ENCODE measurements at places on chromosomes 4 and X. TPM values are rescaled to one million over a fixed set of nuclear protein-coding genes. Genes with fewer than 3 reads are reported as not detected.

CENPI gene
- 13.5 TPM for total RNA-seq

- no peaks in the 10 kb centered on the region for H3K27me3 ChIP-seq
- DNase-seq: no peak
- no peaks in the 10 kb centered on the region for H3K4me1 ChIP-seq
- H3K27ac ChIP-seq: no peak overlapping the region
- H3K4me3 ChIP-seq: no peak overlapping the region
- no peaks in the 10 kb centered on the region for H3K36me3 ChIP-seq
These were observed 261.2 kb upstream of the ANKRD50 start for GRCh38 chr4:124973716-124974115.

DNA sequence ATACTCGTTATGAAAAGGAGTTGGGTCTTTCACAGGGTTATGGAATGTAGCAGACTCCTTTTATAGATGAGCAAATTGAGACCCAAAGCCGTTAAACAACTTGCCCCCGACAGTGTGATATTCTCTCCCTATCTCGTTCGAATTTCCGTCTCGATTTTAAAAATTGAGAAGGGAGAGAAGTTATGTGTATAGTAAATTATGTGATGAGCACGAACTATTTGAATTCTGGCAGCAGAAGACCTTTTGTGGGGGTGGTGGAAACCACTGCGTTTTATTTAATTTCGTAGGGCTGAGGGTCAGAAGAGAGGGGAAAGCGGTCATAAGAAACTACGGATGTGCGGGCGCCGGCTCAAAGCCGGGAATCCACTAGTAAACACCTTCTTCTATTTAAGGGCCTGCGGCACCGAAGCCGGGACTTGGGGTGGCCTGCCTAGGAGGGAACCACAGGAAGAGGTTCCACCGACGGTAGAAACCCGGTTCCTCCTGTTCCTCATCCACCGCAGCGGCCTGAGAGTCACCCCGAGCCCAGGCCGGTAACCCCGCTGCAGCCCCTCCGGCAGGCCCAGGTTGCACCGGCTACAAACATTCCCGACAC is 1.5 kb upstream of the DDX3X start:
- H3K27me3 ChIP-seq: no peaks in the 10 kb centered on the region
- peak overlapping the region; percentile 90 for H3K4me3 ChIP-seq

GRCh38 chr4:174135530-174135929 is 147.9 kb downstream of the FBXO8 start:
- no peaks in the 10 kb centered on the region for H3K4me1 ChIP-seq
- H3K4me3 ChIP-seq: no peak overlapping the region
- H3K27ac ChIP-seq: no peak overlapping the region
- no peak for DNase-seq
- no peaks in the 10 kb centered on the region for H3K27me3 ChIP-seq

DNA sequence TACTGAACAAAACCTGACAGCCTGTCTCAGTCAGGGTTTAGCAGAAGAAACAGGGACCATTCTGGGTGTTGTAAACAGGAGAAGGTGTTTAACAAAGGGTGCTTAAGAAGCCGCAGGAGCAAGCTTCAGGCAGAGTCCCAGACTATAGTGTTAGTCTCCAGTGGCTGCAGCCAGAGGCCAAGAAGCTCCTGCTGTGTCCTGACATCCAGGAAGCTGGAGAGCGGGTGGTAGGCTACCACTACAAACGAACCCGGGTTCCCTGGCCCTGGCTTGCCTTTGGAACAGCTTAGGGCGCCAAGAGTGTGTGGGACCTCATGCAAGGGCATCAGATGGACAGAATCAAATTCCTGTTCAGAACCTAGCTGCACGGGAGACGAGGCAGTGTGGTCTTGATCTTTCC is 27.9 kb downstream of the TKTL1 start:
- H3K27ac ChIP-seq: no peak overlapping the region
- DNase-seq: no peak
- H3K36me3 ChIP-seq: no peaks in the 10 kb centered on the region
- H3K4me1 ChIP-seq: peaks cover 8% of the 10 kb centered on the region

DNA sequence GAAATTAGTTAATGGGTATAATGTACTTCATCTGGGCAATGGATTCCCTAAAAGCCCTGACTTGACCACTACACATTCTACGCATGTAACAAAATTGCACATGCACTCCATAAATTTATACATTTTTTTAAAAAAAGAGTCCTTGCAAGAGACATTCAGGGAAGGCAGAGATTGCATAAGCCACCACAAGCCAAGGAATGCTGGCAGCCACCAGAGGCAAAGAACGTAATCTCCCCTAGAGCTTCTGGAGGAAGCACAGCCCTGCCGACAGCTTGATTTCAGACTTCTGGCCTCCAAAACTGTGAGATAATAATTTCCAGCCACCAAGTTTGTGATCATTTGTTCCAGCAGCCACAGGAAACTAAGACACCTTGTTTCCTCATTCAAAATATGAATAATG is 185.6 kb upstream of the GALNT7 start:
- H3K4me3 ChIP-seq: no peak overlapping the region
- H3K4me1 ChIP-seq: no peaks in the 10 kb centered on the region
- DNase-seq: no peak

- H3K36me3 ChIP-seq: no peaks in the 10 kb centered on the region
- no peaks in the 10 kb centered on the region for H3K27me3 ChIP-seq
- no peak overlapping the region for H3K4me3 ChIP-seq
- DNase-seq: no peak
- no peak overlapping the region for H3K27ac ChIP-seq
These were observed 393.4 kb downstream of the PABPC4L start for GRCh38 chr4:133808151-133808550.

GRCh38 chr4:114905017-114905416 is 208.4 kb downstream of the NDST4 start:
- H3K27ac ChIP-seq: no peak overlapping the region
- no peak overlapping the region for H3K4me3 ChIP-seq
- H3K27me3 ChIP-seq: no peaks in the 10 kb centered on the region
- H3K36me3 ChIP-seq: no peaks in the 10 kb centered on the region
- no peak for DNase-seq

GRCh38 chr4:122963216-122963615 is 40.8 kb upstream of the NUDT6 start:
- H3K4me1 ChIP-seq: no peaks in the 10 kb centered on the region
- no peak for DNase-seq
- H3K27ac ChIP-seq: no peak overlapping the region
- H3K27me3 ChIP-seq: no peaks in the 10 kb centered on the region
- H3K4me3 ChIP-seq: no peak overlapping the region

DNA sequence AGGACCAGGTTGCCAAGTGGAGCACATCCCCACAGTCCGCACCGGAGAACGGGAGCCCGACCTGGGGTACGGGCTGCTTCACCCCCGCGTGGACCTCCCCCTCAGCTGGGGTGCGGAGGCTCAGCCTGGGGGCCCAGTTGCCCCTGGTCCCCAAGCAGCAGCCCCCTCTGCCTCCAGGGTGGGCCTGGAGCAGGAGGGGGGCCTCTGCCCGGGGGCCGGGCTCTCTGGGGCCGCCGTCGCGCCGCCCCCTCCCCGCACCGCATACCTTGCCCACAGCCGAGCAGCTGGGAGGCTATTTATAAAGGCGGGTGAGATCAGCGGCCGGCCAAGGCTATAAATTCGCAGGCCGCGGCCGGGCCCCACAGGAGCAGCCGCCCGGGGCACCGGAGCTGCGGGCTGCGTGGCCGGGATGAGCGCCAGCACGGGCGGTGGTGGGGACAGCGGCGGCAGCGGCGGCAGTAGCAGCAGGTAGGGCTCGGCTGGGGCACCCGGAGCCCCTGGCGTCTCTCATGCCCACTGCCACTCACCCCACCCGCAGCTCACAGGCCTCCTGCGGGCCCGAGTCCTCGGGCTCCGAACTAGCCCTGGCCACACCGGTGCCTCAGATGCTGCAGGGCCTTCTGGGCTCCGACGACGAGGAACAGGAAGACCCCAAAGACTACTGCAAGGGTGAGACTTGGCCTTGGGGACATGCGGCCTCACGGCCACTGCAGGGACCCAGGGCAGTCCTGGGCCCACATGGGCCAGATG is at the start of gene SRPK3:
TSS of gene SRPK3 (plus strand) at position 364 of the 750 bp plus-strand sequence. CDS start at position 410, 46 bp downstream.
- no peaks in the 10 kb centered on the region for H3K27me3 ChIP-seq
- no peak within 1 kb of the TSS for H3K4me3 ChIP-seq
- no peaks in the 10 kb centered on the region for H3K36me3 ChIP-seq
- H3K27ac ChIP-seq: no peak within 1 kb of the TSS
- DNase-seq: no peak
- H3K4me1 ChIP-seq: no peaks in the 10 kb centered on the region

DNA sequence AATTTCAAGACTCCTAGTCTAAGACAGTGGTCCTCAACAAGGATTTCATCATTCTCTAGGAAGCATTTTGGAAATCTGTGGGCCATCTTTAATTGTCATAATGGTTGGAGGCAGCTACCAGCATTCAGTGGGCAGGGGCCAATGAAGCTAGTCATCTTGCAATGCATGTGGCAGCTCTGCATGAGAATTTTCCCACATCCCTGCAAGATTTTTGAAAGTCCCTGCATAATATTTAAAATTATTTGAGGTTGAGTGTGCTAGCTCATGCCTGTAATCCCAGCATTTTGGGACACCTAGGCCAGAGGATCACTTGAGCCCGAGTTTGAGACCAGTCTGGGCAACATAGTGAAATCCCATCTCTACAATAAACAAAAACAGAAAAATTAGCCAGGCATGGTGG is 44.0 kb downstream of the PCYT1B start:
- no peak overlapping the region for H3K4me3 ChIP-seq
- no peaks in the 10 kb centered on the region for H3K27me3 ChIP-seq
- no peak for DNase-seq
- no peak overlapping the region for H3K27ac ChIP-seq

PHOX2B gene
- total RNA-seq: not detected

TADA2B gene
- total RNA-seq: 12.8 TPM

FAAH2 gene
- not detected for total RNA-seq

FDCSP gene
- not detected for total RNA-seq

DNA sequence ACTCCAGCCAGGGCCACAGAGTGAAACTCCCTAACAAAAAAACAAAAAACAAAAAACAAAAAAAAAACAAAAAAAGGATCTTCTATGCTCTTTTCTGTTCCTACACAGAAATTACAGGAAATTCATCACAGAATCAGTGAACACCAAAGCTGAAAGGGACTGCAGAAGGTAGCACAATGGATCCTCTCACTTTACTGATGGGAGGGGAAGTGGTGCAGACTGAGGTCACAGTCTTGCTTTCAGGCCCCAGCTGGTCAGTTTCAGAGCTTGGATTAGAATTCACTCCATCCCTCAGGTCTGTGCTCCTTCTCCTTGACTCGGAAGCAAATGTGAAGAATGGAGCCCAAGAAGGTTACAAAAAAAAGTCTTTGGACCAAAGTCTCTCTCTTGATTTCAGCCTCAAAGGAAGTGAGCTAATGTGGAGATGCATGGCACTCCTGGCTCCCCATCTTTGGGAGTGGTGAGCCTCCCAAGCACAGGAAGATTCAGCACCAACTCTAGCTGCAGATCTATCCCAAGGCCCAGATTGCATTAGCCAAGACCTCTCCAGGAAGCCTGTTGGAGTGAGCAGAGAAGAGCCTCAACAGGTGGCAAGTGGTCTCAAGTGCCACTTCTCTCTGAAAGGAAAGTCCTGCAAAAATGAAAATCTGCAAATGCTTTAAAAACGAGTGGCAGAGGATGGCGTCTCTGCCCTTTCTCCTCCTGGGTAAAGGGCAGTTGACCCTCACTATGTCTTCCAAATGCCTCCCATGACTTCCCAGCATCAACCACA is 176.0 kb downstream of the MAML3 start:
- DNase-seq: no peak
- no peaks in the 10 kb centered on the region for H3K27me3 ChIP-seq
- H3K36me3 ChIP-seq: no peaks in the 10 kb centered on the region
- peaks cover 77% of the 10 kb centered on the region for H3K4me1 ChIP-seq

GRCh38 chr4:73743281-73743680 is 2.9 kb downstream of the CXCL8 start:
- H3K4me1 ChIP-seq: no peaks in the 10 kb centered on the region
- H3K27me3 ChIP-seq: no peaks in the 10 kb centered on the region
- no peak overlapping the region for H3K4me3 ChIP-seq
- H3K27ac ChIP-seq: no peak overlapping the region
- H3K36me3 ChIP-seq: no peaks in the 10 kb centered on the region

- no peak overlapping the region for H3K4me3 ChIP-seq
- DNase-seq: no peak
- no peak overlapping the region for H3K27ac ChIP-seq
- H3K27me3 ChIP-seq: peaks cover 3% of the 10 kb centered on the region
- H3K4me1 ChIP-seq: no peaks in the 10 kb centered on the region
These were observed 89.3 kb upstream of the UGT8 start for GRCh38 chr4:114509340-114509739.

DNA sequence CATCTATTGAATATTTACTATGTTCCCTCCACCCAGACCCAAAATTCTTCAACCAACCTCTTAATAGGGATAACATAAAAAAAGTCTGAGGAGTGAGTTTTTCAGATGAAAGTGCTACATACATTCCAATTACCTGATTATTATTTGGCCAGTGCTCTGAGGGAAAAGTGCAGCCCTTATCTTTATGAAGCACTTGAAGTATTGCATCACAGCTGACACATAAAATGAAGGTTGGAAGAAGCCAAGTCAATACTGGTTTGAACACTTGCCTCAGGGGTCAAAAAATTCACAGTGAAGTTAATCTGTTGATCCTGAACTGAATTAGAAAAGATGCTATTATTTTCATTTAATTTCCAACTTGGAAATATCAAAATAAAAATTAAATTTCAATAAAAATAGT is 498.9 kb downstream of the INPP4B start:
- no peak overlapping the region for H3K4me3 ChIP-seq
- no peak overlapping the region for H3K27ac ChIP-seq
- no peaks in the 10 kb centered on the region for H3K27me3 ChIP-seq
- H3K36me3 ChIP-seq: no peaks in the 10 kb centered on the region
- H3K4me1 ChIP-seq: no peaks in the 10 kb centered on the region

GRCh38 chrX:8748855-8749254 is 16.9 kb upstream of the ANOS1 start:
- no peaks in the 10 kb centered on the region for H3K36me3 ChIP-seq
- H3K4me3 ChIP-seq: no peak overlapping the region
- H3K27ac ChIP-seq: no peak overlapping the region
- H3K4me1 ChIP-seq: no peaks in the 10 kb centered on the region
- peak; percentile 67 for DNase-seq

DNA sequence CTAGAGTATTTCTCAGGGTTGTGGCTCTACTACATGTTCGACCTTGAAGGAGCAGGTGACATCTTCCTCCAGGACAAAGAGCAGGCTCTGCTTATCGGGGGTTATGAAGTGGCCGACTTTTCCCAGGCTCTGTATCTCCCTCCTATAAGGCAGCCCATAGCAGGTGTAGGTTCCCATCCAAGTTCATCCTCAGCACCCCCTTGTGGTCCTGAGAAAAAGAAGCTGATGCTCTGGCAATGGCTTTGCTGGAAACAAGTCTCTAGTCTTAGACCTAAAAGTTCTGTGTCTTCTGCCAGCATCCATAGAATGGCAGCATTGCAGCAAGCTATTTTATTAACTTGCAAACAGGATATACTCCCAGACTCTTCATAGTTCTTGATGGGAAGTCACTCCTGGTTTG is 836.6 kb upstream of the PRKX start:
- no peaks in the 10 kb centered on the region for H3K27me3 ChIP-seq
- H3K4me3 ChIP-seq: no peak overlapping the region
- DNase-seq: peak; percentile 59
- no peak overlapping the region for H3K27ac ChIP-seq

GRCh38 chr4:182908124-182908523 is 9.1 kb downstream of the DCTD start:
- no peak overlapping the region for H3K4me3 ChIP-seq
- no peak overlapping the region for H3K27ac ChIP-seq
- no peaks in the 10 kb centered on the region for H3K36me3 ChIP-seq
- DNase-seq: no peak
- H3K4me1 ChIP-seq: no peaks in the 10 kb centered on the region

GYG2 gene
- not detected for total RNA-seq

- no peak for DNase-seq
- H3K4me1 ChIP-seq: no peaks in the 10 kb centered on the region
- no peaks in the 10 kb centered on the region for H3K36me3 ChIP-seq
- H3K27me3 ChIP-seq: no peaks in the 10 kb centered on the region
- no peak overlapping the region for H3K4me3 ChIP-seq
These were observed 210.5 kb downstream of the ADAMTS3 start for GRCh38 chr4:72358483-72358882.

SLC9A7 gene
- not detected for total RNA-seq

Data from Karpas-422 (cell line).